Testis (tissue), 5 donors: ENCODE measurements at places on chromosomes 7 and 10.

DNA sequence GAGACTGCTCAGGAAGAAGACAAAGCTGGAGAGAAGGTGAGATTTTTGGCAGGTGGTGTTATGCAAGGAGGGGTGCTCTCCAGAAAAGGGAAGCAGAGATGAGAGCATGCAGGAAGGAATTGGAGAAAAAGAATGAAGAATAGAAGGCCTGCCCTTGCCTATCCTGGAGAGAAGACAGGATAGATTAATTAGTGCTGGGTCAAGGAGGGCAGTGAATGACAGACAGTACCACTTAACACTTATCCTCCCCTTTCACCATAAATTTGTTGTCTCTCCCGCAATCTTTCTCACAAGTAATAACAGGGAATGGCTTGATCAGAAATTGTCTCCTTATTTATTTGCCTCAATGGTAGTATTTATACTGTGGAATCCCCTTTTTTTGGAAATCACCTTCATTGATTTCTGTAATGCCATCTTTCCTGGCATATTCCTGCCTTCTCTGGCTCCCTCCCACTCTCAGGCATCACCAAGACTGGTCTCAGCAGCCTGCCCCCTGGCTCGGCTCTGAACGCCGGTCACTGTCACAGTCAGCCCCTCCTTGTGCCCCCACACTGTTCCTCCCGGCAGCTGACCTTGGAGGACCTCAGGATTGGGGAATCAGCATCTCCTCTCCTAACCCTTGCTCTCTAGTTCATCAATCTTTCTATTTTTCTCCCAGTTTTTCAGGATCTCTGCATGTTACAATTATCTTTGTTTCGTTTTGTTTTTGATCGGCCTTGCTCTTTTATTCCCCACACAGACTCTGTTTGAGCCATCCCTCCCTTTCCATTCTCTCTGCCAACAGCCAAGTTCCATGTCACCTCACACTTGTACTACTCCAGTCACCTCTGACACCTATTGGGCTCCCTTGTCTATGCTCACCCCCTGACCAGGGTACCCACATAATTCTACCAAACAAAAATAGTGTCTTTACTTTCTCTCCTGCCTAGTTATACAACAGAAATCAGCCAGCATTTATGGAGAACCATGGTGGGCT is 294.2 kb downstream of the PLXDC2 start:
- no peaks in the 10 kb centered on the region for H3K27me3 ChIP-seq
- H3K4me1 ChIP-seq, result peaks cover 11% of the 10 kb centered on the region
- no peak overlapping the region for H3K4me3 ChIP-seq
- DNase-seq, result peak; percentile 53

DNA sequence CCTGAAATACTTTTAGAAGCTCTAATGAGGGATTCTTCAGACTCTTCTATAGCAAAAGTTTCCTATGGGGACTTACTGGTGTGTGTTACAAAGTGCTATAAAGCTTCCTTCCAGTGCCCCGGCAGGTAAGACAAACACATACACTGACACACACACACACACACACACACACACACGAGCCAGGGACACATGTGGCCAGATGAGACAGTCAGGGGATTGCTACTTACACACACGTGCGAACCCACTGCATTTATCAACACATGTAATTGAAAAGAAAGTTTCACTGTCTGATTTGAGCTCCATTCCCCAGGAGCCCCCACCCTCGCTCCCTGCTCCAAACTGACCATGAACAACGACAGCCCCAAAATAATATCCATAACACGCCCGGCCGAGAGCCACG is 119.8 kb downstream of the PRPF18 start:
- DNase-seq, result no peak
- H3K4me1 ChIP-seq, result peaks cover 14% of the 10 kb centered on the region
- no peaks in the 10 kb centered on the region for H3K36me3 ChIP-seq

DNA sequence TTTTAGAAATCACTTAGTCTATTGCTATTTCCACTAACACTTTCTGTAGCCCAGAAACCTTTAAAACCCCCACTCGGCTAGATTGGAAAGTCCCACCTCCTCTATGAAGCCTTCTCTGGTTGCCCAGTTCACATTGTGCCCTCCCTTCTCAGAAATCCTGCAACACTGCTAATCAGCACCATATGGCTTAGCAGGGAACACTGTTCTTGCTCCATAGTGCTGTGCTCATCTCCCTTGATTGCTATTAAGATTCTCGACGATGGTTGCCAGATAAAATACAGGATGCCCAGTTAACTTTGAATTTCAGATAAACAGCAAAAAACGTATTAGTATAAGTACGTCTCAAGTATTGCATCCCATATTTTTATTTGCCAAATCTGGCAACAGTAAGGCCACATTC is 40.1 kb upstream of the XPNPEP1 start:
- no peak overlapping the region for H3K27ac ChIP-seq
- no peaks in the 10 kb centered on the region for H3K27me3 ChIP-seq
- no peak overlapping the region for H3K4me3 ChIP-seq
- no peaks in the 10 kb centered on the region for H3K36me3 ChIP-seq
- H3K4me1 ChIP-seq, result peaks cover 33% of the 10 kb centered on the region

DNA sequence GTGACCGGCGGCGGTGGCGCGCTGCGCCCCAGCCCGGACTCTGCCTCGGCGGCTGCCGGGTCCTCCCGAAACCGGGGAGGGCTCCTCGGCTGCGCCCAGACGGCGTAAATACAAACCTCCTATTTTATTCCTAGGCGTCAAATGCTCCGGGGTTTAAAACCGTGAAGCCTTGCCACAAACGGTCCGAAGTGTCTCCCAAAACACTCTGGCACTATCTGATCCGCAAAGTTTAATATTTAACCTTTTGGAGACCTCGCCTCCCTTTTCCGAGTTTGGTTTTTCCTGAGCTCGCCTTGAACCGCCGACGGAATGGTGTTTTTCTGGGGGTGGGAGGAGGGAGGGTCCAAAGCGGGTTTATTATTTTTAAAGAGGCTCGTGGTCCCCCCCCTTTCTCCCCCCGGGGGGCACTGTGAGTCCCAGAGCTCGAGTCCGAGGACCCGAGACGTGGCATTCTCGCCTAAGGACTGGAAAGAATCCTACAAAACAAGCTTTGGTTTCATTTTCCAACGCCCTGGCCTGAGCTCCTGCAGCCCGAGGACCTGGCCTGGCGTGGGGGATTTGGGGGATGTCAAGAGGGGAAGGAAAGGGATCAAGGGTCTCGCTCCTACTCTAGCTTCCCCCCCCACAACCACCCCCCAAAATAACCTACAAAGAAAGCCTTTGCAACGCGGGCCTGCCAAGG is 1.8 kb downstream of the TNRC18 start:
- peaks cover 20% of the 10 kb centered on the region for H3K4me1 ChIP-seq
- no peaks in the 10 kb centered on the region for H3K36me3 ChIP-seq
- DNase-seq, result peak; percentile 78
- H3K27me3 ChIP-seq, result no peaks in the 10 kb centered on the region
- peak overlapping the region; percentile 86 for H3K4me3 ChIP-seq
- peak overlapping the region; percentile 97 for H3K27ac ChIP-seq

GRCh38 chr10:15879663-15880062 is 19.4 kb upstream of the MINDY3 start:
- no peaks in the 10 kb centered on the region for H3K4me1 ChIP-seq
- no peak overlapping the region for H3K4me3 ChIP-seq
- no peaks in the 10 kb centered on the region for H3K36me3 ChIP-seq
- no peaks in the 10 kb centered on the region for H3K27me3 ChIP-seq

DNA sequence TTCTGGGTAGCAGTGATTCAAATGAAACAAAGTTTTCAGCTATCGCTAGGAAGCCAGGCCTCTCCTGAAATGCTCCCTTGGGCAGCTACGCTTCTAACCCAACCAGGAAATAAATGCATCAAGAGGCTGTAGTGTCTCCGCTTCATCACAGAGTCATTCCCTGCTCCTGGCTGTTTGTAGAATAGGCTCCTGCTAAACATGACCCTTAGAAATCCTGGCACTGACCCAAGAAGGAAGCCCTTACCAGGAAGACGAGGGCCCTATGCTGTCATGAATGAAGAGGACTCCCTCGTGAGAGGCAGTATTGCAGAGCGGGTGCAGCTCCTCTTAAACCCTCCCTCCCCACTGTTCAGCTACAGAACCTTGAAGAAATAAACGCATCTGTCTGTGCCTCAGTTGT is 48.3 kb downstream of the NOD1 start:
- H3K36me3 ChIP-seq, result no peaks in the 10 kb centered on the region
- H3K4me1 ChIP-seq, result peaks cover 21% of the 10 kb centered on the region
- no peaks in the 10 kb centered on the region for H3K27me3 ChIP-seq
- H3K27ac ChIP-seq, result no peak overlapping the region
- DNase-seq, result no peak
